Midbrain (tissue), 1 donor: ENCODE measurements at places on chromosomes 2 and 18.

- no peak for DNase-seq
These were observed 303.5 kb downstream of the HRH4 start for GRCh38 chr18:24763765-24764513.

GRCh38 chr2:239143858-239144712, 256.7 kb downstream of the HDAC4 start:
- peak; percentile 48 for DNase-seq

- DNase-seq = no peak
These were observed 2.8 kb downstream of the SPR start for GRCh38 chr2:72889991-72890390.

DNA sequence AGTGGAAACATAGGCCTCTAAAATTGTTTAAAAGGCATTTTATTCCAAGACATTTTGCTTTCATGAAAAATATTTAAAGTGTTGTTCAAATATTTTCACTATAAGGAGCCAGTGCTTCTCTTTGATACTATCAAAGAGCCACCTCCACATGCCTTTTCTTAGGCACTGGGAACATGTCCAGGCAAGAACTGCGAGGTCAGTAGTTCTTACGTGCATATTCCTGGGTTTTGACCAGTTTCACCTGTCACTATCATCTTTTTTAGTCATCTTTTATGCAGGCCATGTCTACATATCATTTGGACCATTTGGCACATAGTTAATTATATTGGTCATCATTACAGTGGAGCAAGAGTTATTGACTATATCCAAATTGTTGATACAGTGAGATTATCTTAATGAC, 195.3 kb downstream of the CCDC85A start:
- DNase-seq = no peak

- no peak for DNase-seq
These were observed 22.5 kb upstream of the ACYP2 start for GRCh38 chr2:54092940-54093339.
